ENCODE measurements at places on chromosomes 5 and 9.

DNA sequence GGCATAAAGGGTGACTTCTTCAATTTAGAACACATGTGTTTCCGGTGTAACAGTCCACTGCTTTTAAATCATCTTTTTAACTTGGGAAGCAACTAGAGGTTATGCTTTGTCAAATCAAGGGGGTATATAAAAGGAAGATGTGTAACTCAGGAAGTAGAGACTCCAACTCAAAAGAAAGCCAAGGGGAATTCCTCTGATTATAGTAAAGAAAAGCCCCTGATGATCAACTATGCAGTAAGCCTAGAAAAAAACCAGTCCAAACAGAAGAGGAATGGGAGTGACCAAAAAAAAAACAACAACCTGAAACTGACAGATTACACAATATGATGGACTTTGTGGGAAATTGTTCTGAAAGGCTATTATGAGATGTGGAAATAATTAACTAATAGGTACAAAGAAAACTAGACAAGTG, 90.3 kb downstream of the AK8 start:
- DNase-seq = no peak

DNA sequence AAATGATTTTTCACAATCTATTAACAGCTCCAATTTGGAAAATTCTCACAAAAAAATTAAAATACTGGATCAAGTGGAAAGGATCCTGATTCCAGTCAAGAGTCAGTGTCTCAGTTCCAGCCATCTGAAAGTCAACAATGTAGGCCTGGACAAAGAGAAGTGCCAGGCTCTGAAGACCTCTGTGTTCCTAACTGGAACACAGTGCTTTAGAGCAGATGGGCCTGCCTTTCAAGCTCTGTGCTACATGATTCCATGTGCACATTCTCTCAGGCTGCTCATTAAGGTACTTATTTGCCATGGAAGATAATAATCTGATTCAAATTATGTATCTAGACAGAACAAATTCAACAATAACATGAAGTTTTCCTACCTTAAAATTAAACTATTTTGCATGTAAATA, 30.2 kb upstream of the ALDH1A1 start:
- DNase-seq = no peak

- no peak for DNase-seq
These were observed 319.2 kb upstream of the PANK3 start for GRCh38 chr5:168898247-168898911.

- DNase-seq = no peak
These were observed 118.1 kb upstream of the SMIM23 start for GRCh38 chr5:171667341-171668096.

DNA sequence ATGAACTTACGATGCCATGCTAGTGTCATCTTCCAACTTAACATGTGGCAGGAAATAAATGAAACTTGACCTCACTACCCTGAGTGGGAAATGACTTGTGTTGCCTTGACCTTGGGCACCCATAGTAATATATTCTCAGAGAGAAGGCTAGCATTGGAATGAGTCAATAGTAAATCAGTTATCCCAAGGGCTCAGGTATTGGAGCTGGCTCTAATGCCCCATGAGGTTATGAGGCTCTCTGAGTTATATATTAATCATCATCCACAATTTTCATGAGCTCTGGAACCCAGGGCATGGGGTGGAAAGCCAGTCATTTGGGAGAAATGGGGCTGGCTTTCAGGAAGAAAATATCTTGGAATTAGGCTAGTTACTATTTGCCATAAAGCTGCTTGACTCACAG, 42.4 kb upstream of the SMIM32 start:
- DNase-seq = no peak

DNA sequence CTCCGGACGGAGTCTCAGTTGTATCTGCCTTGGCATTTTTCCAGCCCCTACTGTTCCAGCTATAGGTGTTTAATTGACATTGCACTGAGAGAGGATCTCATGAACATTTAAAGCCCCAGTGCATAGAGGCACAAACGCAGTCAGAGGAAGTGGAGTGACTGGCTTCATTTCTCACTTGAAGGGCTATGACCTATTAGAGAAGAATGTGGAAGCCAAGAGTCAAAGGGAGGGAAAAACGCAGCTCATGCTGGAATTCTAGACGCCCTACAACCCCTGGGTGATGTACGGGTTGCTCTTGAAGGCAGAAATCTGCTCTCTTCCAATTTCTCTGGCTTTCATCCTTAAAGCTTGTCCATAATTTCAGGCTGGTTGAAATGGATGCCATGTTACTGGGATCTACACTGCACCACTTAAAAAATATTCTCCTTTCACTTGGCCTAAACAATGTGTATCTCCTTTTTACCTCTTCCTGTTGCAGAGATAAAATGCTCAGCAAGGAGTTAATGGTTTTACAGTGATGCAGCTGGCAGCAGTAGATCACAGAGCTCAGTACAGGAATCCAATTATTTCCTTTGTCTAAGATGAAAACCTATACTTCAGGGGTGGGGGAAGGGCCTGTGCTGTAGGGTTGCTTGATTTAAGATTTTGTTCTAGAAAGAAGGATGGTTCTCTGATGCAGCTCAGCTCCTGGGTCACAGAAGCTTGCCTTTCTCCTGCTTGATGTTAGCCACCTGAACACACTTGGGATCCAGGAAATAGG, 61.8 kb upstream of the MAMDC2 start:
- DNase-seq = no peak

- no peak for DNase-seq
These were observed 27.6 kb upstream of the CDKN2AIPNL start for GRCh38 chr5:134439210-134439654.

GRCh38 chr9:16328349-16328748, 542.1 kb downstream of the BNC2 start:
- no peak for DNase-seq

DNA sequence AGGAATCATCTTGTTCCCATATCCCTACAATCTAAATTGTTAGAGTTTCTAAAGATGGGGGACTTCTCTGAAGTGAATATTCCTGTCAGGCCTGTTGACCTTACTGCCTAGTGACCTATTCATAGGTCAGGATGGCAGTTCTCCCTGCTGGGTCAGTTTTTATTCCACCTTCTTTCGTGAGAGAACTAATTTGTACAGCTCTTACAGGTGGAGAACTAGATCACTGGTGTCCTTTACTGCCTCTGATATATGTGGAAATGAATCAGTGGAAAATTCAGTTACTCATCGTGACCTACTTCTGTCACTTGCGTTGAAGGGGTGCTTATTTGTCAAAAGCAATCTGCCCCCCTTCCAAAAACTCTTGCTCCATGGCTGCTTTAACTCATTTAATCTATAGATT, 164.9 kb downstream of the CD180 start:
- no peak for DNase-seq

DNA sequence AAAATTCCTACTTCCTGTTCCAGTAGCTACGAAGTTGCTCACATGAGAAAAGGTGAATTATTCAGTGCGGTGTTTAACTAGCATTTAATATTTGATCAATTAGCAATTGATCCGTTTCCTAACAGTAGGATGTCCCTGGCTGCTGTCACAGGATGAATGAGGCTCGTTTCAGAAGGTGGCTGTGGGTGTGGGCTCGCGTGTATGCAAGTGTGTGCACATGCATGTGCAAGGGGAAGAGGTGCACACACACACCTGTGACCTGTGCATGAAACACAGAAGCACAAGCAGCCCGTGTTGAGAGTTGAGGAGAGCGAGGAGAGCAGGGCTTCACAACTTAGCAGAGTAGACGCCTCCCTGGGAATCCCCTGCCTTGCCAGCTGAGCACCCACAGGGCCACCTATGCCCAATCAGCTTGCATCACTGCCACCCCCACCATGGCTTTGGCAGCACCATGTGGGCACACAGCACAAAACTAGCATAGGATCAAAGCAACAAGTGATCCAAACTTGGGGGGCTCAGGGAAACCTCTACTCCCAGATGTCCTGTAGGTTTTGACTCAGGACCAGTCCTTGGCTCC, 107.2 kb downstream of the C5orf15 start:
- peak; percentile 48 for DNase-seq

- no peak for DNase-seq
These were observed 1.6 kb upstream of the TXN start for GRCh38 chr9:110257956-110258355.

DNA sequence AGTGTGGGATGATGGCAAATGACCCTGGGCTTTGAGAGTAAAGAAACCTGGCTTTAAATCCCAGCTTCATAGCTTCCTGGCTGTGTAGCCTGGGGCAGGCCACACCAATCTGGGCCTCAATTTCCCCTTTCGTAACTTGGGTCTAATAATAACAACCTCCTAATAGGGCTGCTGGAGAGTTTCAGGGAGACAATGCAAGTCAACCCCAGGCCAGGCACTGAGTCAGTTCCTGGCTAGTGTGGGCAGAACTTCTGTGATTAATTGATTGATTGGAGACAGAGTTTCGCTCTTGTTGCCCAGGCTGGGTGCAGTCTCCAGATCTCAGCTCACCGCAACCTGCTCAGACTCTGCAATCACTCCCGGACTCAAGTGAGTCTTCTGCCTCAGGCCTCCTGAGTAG, 3.3 kb upstream of the SH2D3C start:
- DNase-seq = no peak

GRCh38 chr9:4769321-4770080, 23.2 kb upstream of the RCL1 start:
- no peak for DNase-seq

DNA sequence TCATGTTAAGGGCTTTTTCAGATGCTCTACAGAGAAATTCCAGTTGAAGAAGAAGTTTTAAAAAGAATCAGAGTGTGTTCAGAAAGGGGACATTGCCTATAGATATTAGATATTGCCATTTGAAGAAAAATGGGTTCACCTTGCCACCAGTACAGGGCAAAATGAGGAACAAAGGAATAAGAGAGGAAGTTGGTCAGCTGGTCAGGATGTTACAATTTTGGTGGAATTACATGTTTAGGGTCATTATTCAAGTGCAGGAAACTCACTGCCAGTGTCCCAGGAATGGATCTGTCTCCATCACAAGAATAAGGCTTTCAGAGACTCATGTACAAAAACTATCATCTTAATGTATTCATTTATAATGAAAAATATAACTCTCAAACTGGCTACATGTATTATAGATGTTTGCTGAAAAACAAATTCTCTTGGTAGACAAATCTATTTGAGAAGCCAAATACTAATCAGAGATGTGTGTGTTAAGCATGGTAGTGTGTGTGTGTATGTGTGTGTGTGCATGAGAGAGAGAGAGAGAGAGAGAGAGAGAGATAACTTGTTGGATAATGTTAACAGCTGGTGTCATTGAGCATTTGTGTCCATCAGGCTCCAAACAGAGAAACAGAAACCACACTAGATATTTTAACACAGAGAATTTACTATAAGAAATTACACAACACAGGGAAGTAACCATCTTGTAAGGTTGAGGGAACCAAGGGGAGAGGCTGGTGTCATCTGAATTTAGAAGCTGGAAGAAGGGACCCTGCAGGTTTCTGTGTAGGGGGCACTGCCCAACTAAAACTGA, 5.0 kb upstream of the C1QTNF3 start:
- no peak for DNase-seq

GRCh38 chr5:141725891-141726290, 43.9 kb upstream of the ARAP3 start:
- no peak for DNase-seq

GRCh38 chr5:80048084-80048780, 13.1 kb downstream of the THBS4 start:
- no peak for DNase-seq

DNA sequence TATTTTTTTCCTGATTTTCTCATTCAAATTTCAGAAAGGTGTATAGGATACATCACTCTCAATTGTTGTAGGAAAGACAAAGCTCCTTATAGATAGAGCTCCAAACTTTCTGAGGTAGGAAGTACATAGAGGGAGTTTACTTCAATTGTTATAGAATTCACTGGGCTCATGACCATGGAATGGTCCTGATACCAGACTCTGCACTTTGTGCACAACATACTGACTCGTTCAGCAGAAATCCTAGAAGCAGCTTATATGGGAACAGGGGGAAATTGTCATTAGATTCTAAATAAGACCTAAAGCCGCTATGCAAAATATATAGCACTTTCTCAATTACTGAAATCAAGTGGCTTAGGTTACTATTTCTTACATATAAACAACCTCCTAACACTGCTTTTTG, 240.5 kb upstream of the TUSC1 start:
- DNase-seq = no peak

GRCh38 chr5:62617943-62618342, 39.3 kb downstream of the LRRC70 start:
- DNase-seq = no peak

DNA sequence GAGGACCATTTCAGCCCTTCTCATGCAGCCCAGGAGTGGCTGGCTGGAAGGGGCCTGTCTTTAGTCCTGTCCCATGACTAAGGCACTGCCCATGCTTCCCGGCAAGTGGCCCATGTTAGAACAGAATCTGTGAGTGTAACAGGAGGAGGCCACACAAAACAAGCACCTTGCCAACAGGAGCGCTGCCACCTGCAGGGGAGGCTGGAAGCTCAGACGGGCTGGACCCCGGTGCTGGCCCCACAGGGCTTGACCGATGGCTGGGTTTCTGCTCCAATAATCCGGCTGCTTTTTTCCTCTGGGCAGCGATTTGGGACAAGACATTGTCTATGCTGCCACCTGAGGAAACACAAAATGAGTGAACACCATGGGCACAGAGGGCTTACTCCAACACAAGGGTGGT, 28.4 kb downstream of the ANKS6 start:
- no peak for DNase-seq

DNA sequence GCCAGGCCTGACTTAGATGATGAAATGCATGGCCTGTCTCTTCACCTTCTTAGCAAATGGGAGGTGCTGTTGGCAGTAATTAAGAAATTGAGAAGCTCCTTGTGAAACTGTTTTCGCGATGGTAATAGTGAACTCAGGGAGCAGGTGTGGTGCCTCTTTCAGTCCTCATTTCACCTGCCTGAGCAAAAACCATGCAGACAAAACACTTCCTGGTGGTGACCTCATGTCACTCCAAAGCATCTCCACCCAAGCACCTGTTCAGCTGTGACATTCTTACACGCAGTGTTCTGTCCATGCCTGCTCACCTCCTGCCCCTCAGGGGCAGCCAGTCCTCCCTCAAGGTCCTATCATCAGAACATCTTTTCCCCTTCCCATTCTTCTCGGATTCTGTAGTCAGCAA, 146.5 kb downstream of the CD180 start:
- DNase-seq = no peak

- DNase-seq = no peak
These were observed 117.3 kb upstream of the PLPPR1 start for GRCh38 chr9:100911273-100911672.

DNA sequence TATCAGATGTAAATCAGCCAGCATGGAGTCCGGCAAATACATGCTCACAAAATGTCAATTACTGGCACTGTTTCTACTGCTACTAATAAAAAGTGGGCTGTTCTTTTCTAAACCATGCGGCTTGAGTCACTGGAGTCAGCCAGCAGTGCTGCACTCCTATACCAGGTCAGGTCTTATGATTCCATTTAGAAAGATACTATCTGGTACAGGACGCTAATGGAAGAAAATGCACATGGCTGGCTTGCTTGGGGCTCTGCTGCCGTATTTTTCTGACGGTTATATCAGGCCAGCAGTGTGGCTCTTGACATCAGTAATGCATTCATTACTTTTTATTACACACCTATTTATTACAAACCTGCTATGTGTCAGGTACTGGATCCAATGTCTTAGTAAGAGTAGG, 74.3 kb downstream of the NDFIP1 start:
- no peak for DNase-seq

GRCh38 chr5:142743592-142744441, 26.4 kb upstream of the ARHGAP26 start:
- DNase-seq = no peak

GRCh38 chr5:34007201-34007620, 639 bp downstream of the AMACR start:
- DNase-seq = no peak

GRCh38 chr5:76303921-76304320, 99.2 kb upstream of the IQGAP2 start:
- DNase-seq = peak; percentile 37
